ENCODE measurements at places on chromosomes 13 and 19.
A peak's percentile ranks its signal among the peaks of the same experiment; 100 is the strongest.

- no peak for DNase-seq
Measured at GRCh38 chr13:95524264-95524901, 28.1 kb upstream of the CLDN10 start.

GRCh38 chr19:8204961-8205360 is 4.2 kb upstream of the CERS4 start:
- no peak for DNase-seq

- DNase-seq, result no peak
Measured at GRCh38 chr19:5447700-5448311, 7.4 kb upstream of the ZNRF4 start.

GRCh38 chr13:50128428-50128931 is 113.2 kb downstream of the KCNRG start:
- DNase-seq, result no peak

DNA sequence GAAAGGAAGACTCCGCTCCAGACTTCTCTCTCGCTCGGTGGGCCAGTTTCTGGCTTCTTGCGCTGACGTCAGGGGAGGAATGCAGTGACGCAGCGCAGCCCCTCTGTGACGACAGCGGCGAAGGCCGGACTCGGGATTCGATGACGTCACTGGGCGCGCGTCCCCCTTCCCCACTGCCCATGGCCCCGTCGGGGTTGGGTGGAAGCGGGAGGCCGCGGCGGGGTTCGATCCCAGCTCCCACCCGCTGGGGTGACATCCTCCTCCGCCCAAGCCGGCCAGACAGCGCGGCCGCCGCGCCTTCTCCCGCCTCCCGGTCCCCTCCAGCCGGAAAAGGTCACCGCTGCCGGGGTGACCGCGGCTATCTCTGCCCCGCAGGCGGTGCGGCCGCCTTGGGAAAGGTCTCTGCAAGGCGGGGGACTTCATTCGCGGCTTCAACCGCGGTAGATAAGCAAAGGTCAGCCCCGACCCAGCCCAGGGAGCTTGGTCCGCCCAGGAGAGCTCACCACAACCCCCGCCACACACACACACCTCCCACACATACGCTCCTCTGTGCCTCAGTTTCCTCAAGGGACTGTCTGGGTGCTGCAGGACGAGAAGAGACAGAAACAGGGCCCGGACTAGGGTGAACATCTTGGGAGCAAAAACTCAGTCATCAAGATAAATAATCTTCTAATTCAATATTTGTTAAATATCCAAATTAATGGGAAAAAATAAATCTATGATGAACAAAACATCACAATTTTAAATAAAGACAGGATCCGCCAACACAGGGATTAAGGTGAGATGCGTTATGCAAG is 844 bp upstream of the RFX1 start:
- no peak for DNase-seq

DNA sequence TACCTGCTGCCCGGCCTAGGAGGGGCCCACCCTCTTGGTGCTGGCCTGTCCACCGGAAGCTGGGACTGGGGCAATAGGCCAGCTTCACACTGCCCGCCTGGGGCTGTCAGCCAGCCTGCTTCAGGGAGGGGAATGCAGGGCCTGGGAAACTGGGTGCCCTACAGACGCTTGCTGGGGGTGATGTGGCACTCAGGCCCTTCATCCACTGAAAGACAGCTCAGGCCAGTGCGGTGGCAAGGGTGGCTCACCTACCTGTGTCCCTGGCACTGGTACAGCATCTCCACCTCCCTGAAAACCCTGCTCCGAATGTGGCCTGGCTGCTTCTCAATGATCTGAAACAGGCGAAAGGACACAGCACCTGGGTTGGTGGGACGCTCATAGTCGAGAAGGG is 7.8 kb downstream of the MKNK2 start:
- no peak for DNase-seq

GRCh38 chr19:35559281-35559659 is 4.2 kb downstream of the ATP4A start:
- no peak for DNase-seq

- peak; percentile 42 for DNase-seq
Measured at GRCh38 chr19:17784201-17785008, 10.5 kb upstream of the B3GNT3 start.

DNA sequence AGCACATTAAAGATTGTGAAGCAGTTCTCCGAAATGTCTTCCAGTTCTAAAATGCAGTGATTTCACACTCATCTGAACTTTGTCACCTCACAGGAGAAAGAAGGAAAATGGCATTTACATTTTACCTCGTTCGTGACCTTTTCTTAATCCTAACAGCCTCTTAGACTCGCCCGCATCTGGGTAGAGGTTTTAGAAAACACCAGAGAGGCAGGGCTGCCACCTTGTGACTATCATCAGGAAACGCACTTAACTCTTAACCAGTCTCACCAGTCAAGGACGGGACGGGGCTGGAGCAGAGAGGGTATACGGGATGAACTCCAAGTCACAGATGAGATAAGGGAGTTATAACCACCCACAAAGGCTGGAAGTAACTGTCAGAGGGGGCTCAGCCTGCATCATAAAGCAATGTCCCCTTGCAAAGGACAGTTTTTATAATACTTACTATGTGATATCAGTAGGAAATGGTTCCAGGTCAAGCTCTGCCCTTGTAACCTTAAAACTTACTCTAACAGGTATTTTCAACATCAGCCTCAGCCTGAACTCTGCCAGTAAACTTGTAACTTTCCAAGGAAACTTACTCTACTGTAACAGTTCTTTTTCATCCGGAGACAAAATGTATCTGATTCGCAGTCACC is 8.6 kb upstream of the CEACAM6 start:
- no peak for DNase-seq

DNA sequence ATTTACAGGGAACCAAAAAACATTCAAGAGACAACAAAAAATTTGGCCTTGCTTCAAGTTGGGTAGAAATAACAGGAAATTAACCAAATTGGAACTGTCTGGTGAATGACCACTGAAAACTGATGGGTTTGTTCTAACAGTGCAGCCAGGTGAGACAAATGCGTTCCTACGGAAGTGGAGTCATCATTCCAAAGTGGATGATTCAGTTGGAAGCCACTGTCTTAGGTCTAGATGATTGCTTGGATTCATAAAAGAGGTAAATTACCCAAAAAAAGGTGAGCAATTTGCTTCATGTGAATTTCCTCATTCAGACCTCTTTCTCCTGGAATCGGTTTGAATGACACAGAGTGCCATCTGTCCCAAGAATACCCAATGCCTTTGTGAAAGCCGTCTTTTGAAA is 87.1 kb upstream of the IPO5 start:
- no peak for DNase-seq

GRCh38 chr19:11704626-11705025 is 34.1 kb downstream of the ZNF823 start:
- DNase-seq, result no peak

GRCh38 chr13:113791761-113792160 is 32.7 kb downstream of the TMEM255B start:
- no peak for DNase-seq

- no peak for DNase-seq
Measured at GRCh38 chr13:85755123-85755522, 44.1 kb downstream of the SLITRK6 start.

- no peak for DNase-seq
Measured at GRCh38 chr13:109725995-109726637, 60.3 kb downstream of the IRS2 start.

- no peak for DNase-seq
Measured at GRCh38 chr13:72258340-72258981, 391.5 kb upstream of the DACH1 start.

- no peak for DNase-seq
Measured at GRCh38 chr19:11942008-11942842, 17.3 kb downstream of the ZNF700 start.

- no peak for DNase-seq
Measured at GRCh38 chr19:39085392-39085791, 1.2 kb downstream of the ACP7 start.

DNA sequence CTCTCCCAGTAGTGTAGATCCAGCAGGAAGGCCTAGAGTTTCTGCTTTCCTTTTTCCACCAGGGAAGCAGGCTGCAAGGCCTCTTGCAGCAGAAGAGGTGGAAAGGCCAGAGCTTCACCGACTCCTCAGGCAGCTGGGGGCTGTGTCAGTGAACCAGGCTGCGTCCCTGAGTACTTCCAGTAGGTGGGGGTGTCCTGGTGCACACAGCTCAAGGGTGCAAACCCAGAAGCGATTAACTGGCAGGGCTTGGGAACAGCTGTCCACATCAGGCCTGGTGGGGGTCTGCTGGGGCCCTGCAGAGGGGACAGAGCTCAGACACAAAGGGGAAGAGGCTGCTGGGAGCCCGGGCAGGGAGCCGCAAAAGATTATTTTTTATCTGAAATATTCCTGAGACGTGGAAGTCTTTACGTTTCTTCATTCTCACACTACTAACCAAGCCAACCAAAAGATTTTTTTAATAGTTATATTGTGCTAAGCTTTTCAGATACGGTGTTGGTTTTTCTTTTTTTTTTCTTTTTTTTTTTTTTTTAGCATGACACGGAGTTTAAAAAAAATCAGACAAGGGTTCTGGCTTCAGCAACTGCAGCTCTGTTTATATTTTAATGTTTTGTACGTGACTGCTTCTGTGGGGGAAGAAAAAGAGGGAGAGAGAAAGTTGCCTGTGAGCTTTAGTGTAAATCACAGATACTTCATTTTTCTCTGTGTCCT is 11.0 kb downstream of the TSHZ3 start:
- DNase-seq, result no peak

GRCh38 chr13:105346141-105346775 is 1189.2 kb downstream of the EFNB2 start:
- no peak for DNase-seq

DNA sequence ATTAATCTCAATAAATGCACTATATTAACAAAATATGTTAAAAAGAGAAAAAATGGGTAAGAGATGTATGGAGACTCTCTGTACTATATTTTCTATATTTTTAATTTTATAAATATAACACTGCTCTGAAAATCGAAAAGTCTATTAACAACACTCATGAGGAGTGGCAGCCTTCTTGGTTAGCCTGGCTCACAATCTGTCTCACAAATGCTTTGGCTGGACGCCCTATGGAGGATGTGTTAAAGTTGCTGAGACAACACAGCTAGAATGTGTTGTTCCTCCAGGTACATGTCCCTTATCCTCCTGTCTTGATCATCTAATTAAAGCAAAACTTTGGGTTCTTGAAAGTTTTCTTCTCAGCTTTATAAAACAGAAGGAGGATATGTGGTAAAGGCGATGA is 396.6 kb upstream of the PCDH20 start:
- DNase-seq, result no peak

GRCh38 chr13:45519493-45519892 is 54.8 kb downstream of the COG3 start:
- DNase-seq, result no peak

DNA sequence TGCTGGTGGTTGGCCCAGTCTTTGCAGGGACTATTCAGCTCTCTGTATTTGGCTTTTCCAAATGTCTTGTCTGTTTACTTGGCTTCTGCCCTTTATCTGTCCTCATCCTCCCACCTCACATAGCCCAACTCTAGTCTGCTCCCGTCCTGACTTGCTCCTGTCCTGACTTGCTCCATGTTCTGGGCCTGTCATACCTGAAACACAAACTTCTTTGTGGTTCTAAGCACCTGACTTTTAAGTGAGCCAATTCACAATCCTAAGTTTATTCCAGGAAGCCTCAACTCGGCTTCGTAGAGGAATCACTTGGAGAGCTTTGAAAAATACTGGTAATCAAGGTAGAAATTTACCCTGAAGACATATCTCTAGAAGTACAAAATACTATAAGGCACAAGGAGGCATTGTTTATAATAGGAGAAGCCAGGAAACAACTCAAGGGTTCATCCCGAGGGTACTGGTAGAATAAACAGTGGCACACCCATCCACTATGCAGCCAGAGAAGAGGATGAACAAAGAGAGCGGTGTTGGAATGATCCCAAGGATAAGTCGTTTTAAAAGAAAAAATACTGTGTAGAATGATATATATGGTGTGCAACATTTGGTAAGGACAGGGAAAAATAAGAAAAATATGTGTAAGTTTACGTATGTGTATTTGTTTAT is 284.5 kb downstream of the FGF14 start:
- no peak for DNase-seq

- no peak for DNase-seq
Measured at GRCh38 chr13:103640606-103641005, 574.4 kb upstream of the SLC10A2 start.

DNA sequence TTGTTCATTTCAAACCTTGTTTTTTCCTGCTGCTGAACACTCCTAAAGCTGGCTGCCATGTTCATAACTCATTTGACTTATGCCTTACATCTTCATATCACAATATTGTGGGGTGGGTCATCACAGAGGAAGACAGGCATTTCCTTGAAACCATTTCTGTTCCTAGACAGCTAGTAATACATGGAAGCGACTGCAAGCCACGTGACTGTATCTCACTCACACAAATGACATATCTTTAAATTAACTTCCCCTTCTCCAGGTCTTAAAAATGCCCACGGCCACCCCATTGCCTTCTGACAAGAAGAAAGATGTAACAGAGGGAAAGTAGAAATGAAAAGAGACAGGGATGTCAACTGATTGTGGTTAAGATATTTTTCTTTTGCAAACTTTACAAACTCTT is 236.8 kb downstream of the LMO7 start:
- DNase-seq, result no peak

DNA sequence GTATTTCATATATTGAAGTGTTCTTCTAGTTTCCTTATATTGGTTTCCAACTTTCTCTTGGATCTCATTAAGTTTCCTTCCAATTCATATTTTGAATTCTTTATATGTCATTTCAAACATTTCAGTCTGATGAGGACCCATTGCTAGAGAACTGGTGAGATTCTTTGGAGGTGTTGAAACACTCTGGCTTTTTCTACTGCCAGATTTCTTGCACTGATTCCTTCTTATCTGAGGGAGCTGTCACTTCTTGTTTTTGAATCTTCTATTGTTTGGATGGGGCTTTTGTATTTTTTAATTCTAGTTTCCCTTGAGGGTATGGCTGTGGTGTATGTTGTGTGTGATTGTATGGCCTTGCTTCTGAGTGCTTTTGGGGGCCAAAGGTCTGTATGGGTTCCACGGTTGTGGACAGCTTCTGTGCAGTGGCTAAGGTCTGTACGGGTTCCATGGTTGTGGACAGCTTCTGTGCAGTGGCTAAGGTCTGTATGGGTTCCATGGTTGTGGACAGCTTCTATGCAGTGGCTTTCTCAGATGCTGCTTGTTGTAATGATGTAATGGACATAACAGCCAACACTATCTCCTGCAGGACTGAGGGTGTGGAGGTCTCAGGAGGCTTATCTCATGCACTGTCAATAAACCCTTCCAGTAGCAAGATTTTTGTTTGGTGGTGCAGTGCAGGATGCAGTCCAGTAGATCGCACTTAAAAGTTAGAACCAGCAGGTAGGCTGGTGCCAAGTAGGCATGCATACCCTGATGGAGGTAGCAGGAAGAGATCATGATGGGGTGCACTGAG is 36.8 kb downstream of the ACSBG2 start:
- DNase-seq, result no peak

DNA sequence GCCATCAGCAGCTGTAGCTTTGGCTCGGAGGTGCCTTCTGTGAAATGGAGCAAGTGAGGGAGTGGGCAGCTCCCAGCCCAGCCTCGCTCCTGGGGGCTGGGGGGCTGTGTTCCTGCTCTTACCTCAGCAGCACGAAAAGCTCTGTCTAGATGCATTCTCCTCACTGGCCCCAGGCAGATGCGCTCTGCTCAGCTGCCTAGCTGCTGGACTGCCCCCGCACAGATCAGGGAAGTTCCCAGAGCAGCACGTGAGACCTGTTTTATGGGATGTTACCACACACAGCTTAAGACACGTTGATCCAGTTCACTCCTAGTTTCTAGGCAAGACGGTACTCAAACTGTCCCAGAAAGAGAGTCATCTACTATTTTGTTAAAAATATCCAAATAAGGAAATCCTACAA is 13.6 kb downstream of the LCP1 start:
- DNase-seq, result no peak

GRCh38 chr19:42113641-42114348 is 18.5 kb downstream of the POU2F2 start:
- DNase-seq, result no peak

- no peak for DNase-seq
Measured at GRCh38 chr19:46715975-46716671, 791 bp downstream of the PRKD2 start.
